Activated CD4-positive, alpha-beta T cell treated with anti-CD3 and anti-CD28 coated beads for 48 hours (primary cell): ENCODE measurements at places on chromosomes 1 and 21.

GRCh38 chr1:47438165-47439016 lies 547 bp downstream of the FOXD2 start:
- peak; percentile 43 for DNase-seq

- no peak for DNase-seq
These were observed 28.1 kb upstream of the COL6A2 start for GRCh38 chr21:46069719-46070279.

GRCh38 chr1:28807046-28807445 lies 4.9 kb upstream of the OPRD1 start:
- DNase-seq, result no peak

GRCh38 chr1:183159960-183160359 lies 26.1 kb upstream of the LAMC2 start:
- no peak for DNase-seq

DNA sequence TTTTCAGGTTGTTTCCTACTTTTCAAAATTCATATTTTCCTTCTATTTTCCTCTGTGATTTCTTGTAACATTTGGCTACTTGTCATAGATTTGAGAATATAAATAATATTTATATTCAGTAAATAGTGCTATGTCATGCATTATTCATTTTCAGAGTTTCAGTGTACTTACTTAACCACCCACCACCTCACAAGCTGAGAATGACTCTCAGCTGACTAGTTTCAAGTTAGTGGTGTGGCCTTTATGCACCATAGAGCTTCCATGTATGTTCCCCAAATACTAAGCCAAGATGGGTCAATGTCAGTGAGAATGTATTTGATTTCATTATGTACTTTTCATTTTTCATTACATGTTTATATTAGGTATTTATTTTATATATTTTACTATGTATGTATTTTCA lies 56.9 kb upstream of the RGS1 start:
- DNase-seq, result no peak

DNA sequence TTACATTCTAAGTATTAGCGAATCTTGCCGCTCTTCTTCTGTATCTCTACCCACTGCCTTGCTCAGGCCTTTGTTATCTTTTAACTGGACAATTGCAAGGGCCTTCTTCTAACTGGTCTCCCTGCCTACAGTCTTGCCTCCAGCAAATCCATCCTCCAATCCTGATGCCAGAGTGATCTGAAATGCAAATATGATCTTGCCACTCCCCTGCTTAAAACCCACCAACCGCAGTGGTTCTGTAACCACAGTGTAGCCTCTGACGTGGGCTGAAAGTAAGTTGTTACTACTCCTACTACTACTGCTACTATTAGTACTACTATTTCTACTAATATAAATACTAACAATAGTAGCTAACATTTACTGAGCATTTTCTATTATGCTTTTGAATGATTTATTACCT lies 12.4 kb downstream of the MOV10 start:
- DNase-seq, result no peak

- peak; percentile 41 for DNase-seq
These were observed 532.2 kb downstream of the MATN1 start for GRCh38 chr1:30191154-30191702.

DNA sequence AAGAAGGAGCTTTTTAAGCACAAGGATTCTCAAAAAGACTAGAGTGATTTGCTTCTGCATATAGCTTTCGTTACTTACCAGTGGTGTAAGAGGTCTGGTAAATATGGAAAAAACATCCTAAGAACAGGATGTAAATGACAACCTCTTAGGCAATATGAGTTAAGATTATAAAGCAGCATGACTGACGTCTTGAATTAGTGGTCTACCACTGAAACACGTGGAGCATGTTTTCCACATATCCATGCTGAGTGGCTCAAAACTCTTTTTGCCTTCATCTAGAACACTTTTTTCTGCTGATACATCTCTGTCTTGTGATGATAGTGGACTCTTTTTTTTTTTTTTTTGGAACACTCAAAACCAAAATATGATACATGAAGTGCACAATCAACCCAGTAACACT lies 44.6 kb downstream of the RCAN1 start:
- DNase-seq, result no peak

DNA sequence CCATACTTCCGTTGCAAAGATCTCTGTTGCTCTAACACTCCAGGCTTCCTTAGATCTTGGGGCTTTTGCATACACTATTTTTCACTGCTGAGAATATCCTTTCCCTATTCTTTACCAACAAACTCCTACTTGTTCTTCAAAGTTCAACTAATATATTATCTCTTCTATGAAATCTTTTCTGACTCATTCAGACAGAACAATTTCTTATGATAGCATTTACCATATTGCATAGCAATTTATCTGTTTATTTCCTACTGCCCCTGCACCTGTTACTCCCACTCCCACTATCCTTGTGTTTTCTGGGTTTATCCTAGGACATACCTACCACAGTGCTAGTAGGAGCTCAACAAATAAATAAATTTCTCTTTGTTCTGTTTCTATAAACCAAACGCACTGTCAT lies 11.0 kb downstream of the GADD45A start:
- DNase-seq, result no peak

GRCh38 chr1:226661965-226662364 lies 77.1 kb downstream of the ITPKB start:
- DNase-seq, result no peak

GRCh38 chr1:108728327-108728923 lies 15.7 kb downstream of the FNDC7 start:
- no peak for DNase-seq

DNA sequence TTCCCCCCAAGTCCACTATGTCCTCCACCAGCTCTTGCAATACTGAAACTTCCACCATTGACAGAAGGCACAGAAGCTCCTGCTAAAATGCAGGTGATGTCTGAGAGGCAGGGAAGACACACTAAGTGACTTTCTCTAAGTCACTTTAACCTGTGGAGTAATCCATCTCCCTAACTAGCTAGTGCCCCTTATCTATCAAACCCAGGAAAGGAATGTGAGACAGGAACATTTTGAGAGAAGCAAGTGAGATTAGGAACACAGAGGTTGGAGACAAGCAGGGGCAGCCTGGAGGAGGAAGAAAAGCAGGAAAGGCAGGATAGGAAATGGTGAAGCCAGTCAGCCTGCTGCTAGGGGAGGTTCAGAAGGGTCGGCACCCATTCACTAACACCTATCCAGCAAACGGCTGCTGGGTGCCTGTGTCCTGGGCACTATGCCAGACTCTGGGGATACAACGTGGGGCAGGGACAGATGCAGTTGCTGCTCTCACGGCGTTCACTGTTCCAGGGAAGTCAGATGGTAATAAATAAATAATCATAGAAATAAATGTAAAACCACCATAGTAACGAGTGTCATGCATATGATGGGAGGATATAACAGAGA lies 7.0 kb downstream of the GPA33 start:
- DNase-seq, result no peak

GRCh38 chr21:26405735-26406361 lies 167.2 kb downstream of the CYYR1 start:
- DNase-seq, result peak; percentile 11

DNA sequence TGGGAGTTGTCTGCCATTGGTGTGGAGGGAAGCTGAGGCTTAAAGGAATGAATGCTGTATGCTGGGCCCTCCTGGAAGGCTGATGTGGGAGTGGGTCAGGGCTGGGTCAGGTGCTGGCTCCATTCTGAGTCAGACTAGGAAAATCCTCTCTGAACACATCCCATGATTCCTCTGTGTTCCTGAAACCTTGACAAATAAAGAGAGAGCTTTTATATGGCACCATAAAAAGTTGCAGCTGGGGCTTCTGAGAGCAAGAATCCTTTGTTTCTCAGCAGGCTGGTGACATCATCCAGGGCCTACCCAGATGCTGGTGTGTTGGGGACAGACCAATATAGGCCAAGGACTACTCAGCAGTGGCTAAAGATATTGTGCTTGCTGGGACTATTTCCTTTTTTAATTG lies 27.8 kb upstream of the NFASC start:
- DNase-seq, result no peak
